Stimulated activated CD8-positive, alpha-beta memory T cell treated with anti-CD3 and anti-CD28 coated beads, Interleukin-15, amount 100 ng/mL, for 24 hours (primary cell): ENCODE measurements at places on chromosomes 7 and 10.

DNA sequence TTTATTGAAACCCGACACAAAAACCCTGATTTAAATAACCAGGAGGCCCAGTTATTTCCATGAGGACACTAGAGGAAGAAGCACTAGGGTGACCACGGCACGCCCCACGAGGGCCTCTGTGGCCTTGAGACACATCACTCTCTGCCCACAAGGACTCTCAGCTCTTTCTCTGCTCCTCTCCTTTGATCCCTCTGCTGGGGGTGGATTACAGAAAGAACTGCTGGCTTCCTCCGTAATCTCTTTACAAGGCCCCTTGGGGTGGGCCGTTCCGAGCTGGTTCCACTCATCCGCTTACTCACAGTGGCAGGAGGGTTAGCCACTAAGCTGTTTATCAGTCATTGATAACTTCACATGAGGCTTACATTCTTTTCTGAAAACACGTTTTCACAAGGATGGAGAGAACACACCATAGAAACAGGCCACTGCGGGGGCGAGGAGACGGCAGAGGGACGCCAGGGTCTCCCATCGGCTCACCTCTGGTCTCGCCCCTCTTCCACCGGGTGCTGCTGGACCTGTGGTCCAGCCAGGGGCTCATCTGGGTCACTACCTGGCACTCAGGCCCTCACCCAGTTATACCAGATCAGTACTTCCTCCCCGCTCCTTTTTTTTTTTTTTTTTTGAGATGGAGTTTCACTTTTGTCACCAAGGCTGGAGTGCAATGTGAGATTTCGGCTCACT, 17.6 kb upstream of the PFKFB3 start:
- DNase-seq, result no peak

DNA sequence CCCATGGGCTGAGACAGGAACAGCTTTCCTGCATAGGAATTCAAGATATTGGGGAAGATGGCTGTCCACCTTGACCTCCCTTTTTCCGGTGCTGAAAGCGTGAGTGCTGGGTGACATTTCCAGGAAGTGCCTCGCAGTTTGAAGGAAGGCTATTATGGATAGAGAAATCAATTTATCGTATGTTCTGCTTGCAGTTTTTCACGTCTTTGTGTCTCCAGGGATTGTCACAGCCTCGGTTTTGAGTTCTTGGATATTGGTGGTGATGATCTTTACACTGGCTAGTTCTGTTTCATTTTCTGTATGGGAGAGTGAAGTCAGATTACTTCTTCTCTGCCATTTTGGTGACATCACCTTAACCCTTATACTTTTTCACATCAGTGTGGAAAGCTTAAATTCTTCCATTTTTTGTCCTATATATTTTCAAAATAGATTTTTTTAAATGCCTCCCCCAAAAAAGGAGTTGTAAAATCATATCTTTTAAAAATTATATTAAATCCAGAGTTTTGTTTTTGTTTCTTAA, 102.5 kb upstream of the APBB1IP start:
- no peak for DNase-seq

DNA sequence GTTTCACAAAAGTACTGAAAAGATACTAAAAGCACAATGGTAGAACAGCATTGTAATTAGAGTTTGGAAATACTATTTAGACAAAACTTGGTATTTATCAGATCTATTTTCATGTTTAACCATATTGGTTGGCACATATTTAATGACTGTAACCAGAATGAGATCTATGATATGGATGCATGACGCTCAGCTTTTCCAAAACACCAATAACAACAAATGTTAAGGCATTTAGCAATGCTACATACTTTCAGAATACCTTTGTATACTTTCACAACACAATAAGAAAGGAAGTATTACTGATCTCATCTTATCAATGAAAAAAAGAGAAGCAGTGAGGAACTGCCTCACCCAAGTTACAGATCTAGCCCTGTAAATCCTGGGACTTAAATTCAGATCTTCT, 74.8 kb downstream of the THSD7A start:
- no peak for DNase-seq

- DNase-seq, result no peak
Observed at GRCh38 chr7:585229-585711, 65.6 kb upstream of the PDGFA start.

GRCh38 chr7:1458683-1459511, at the start of gene MICALL2:
Gene MICALL2 (minus strand): TSS chr7:1459470. CDS start chr7:1459326, 144 bp downstream.
- no peak for DNase-seq

DNA sequence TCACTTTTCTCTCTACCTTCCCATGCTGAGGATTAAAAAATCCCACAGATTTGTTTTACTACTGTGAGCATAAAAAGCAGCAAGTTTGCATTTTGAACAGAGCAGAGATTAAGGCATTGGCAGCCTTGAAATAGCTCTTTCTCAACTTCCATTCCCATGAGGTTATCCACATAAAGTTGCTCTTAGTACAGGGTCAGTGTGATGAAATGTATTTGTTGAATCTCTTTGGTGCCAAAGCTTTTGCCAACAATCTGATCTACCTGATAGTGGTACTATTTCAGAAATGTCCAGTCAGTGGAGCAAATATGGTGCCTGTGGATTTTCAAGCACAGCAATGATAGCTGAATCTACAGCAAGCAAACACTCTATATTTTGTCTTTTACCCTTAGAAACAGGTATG, 254.8 kb downstream of the INHBA start:
- no peak for DNase-seq

DNA sequence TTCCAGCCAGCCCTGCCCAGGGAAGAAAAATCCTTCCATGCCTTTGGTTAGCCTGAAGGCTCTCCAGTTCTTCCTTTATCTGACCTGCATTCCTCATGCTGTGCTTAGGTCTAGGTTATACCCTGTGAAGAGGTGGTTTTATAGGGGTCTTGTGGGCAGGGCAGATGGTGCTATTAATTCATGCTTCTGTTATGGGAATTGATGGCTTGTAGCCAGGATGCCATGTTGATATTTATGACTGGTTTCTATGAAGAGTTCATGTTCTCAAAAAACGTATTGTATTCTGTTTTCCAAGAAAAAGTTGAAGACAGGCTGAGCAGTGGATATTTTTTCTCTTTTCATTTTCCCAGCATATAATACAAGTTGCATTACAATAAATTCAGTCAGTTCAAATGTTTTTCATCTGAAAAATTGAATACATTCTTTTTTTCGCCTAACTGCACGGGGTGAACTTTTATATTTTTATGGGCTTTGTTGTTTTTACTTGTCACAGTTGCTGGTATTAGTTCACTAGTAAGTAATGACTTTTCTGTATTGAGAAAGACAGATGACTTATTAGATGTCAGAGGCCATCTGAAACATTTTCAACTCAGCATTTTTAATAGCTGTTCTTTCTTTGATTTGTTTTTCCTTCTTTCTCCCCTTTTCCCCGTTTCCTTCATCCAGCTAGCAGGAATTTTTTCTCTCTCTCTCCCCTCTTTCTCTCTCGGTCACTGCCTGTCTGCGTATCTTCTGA, 322.8 kb downstream of the LRMDA start:
- no peak for DNase-seq

- DNase-seq, result no peak
Observed at GRCh38 chr10:107032700-107033401, 131.7 kb downstream of the SORCS1 start.

- no peak for DNase-seq
Observed at GRCh38 chr10:120744040-120744439, 107.1 kb upstream of the WDR11 start.

DNA sequence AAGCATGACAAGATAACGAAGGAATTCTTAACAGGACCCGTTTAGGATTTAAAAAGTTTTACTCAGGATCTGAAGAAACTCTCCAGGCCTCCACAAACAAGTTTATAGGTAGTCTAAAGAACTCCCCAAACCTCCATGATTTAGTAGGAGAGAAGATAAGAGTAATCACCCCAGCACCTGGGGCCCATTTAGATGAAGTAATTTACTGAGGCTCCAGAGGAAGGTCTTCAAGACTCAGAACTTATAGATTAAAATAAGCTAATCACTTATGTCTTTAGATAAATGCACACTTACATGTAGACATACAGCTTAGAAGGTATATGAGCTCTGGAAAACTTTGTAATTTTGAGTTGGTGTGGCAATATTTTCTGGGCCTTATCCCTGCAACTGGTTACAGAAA, 123.8 kb downstream of the HBP1 start:
- DNase-seq, result no peak

GRCh38 chr10:81200801-81201200, 663.1 kb downstream of the SH2D4B start:
- no peak for DNase-seq

DNA sequence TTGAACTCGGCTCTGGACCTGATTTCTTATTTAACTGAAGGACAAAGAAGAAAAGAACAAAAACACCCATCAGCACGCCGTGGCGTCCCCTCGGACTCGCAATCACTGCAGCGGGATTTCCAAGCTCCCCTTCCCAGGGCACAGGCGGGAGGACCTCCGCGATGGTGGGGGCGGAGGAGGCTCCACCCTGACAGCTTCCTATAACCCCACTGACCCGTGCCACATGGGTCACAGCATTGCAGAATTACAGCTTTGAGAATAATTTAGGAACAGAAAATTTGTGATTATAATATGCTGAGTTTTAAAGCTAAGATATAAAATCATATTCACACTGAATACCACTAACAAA, 129.7 kb upstream of the SEC61G start:
- DNase-seq, result no peak

DNA sequence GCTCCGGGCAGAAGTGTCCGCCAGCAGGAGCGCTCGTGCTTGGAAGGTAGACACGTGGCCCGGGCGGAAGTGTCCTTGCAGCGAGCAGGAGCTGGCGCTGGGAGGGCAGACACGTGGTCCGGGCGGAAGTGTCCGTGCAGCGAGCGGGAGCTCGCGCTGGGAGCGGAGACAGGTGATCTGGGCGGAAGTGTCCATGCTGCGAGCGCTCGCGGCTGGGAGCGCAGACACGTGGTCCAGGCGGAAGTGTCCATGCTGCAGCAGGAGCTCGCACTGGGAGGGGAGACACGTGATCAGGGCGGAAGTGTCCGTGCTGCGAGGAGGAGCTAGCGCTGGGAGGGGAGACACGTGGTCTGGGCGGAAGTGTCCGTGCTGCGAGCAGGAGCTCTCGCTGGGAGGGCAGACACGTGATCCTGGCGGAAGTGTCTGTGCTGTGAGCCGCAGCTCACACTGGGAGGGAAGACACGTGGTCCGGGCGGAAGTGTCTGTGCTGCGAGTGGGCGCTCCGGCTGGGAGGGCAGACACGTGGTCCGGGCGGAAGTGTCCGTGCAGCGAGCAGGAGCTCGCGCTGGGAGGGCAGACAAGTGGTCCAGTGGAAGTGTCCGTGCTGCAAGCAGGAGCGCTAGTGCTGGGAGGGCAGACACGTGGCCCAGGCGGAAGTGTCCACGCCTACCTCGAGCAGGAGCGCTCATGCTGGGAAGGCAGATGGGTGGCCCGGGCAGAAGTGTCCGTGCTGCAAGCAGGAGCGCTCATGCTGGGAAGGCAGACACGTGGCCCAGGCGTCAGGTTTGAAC, 41.1 kb upstream of the PRKAR1B start:
- no peak for DNase-seq

GRCh38 chr10:125023862-125024496, 82.1 kb downstream of the ZRANB1 start:
- no peak for DNase-seq

GRCh38 chr7:137804836-137805235, 41.9 kb downstream of the DGKI start:
- no peak for DNase-seq

GRCh38 chr10:24340883-24341282, 131.9 kb downstream of the KIAA1217 start:
- DNase-seq, result no peak

DNA sequence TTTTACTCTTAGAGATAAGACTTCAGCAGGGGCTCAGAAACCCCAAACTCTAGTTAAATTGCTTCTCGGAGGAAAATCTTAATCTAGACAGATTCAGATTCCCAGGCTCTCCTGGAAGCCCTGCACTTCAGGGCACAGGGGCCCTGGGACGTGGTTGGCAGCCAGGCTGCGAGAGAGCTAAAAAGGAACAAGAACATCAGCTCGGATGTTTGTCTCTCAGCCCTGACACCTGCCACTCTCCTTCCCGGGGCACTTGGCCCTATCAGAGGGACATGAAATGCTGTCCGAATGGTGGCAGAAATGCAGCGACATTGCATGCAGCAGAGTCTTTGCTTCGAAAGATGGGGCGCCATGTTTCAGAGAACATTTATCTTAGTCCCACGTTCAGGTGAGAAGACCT, 166.8 kb downstream of the CCDC3 start:
- DNase-seq, result no peak

- DNase-seq, result no peak
Observed at GRCh38 chr10:21579291-21579690, 45.3 kb downstream of the MLLT10 start.

- no peak for DNase-seq
Observed at GRCh38 chr10:33332183-33333065, 2.0 kb downstream of the NRP1 start.

DNA sequence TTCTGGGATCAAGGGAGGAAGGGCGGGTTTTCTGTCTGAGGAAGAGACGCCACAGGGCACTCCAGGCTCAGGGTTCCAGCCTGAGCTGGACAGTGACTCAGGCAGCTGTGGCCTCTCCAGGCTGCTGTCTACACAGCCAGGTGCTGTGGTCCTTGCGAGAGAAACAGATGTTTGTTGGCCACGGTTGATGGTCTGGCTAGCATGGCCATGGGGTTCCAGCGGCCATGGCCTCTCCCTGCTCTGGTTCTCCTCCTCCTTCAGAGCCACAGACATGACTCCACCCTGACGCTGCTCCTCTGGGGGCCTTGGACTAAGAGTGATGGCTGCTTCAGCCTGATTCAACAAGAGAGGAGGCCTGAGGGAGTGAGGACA, 75.9 kb downstream of the AFAP1L2 start:
- DNase-seq, result no peak

DNA sequence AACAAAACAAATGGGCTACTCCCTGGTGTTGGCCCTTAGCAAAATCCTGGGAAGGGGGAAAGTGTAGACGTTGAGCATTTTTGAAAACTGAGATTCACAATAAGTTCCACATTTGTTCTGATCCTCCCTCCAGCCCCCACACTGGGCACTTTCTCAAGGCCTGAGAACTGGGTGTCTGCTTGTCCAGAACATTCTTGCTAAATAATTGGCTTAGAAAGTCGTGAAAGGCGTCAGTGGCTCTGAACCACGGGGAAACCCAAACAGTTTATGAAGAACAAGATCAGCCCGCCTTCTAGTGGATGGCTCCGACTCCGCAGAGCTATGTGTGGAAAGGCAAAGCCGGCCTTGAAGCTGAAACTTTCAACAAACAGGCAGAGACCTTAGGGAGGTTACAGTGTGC, 370.1 kb downstream of the PRPF18 start:
- DNase-seq, result no peak

DNA sequence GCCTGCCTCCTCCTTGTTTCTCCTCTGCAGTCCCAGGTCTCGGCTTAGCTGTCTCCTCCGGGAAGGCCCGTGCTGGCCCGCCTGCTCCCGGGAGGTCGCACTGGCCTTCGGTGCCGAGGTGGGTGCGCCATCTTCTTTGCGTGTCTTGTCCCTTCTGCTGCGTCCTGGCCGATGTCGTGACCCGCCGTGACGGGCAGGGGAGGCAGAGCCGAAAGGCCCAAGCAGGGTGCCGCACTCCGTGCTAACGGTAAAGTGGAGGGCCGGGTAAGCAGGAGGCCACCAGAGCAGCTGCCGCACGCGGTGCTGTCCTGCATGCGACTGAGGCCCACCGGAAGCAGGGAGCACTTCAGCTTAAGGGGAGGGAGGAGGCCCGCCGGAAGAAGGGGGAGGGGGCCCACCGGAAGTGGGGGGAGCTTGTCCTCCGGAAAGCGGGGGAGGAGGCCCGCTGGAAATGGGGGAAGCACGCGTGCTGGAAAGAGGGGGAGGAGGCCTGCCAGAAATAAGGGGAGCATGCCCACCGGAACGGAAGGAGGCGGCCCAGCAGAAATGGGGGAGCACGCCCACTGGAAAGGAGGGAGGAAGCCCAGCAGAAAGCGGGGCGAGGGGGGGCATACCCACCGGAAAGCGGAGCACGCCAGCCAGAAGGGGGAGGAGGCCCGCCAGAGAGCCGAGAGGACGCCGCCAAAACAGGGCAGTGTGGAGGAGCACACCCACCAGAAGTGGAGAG, 71.4 kb downstream of the PROSER2 start:
- no peak for DNase-seq
